ENCODE measurements at places on chromosomes 4 and X.

DNA sequence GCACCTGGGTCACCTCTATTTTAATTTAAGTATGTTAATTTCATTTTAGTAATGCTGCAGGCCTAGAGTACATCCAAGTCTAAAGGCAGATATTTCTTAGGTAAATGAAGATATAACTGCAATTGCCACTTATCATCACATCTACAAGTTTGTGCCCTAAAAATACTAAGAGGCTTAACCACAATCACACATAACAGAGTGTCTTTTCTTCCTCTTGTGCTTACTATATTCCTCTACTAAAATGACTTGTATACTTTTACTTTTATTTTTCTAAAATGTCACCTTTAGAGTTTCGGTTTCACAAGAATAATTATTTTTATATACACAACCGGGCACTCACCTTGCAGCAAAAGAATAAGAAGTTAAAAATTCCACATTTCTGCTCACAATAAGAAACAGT, 77.9 kb downstream of the EFHC2 start:
- no peak for ATAC-seq

DNA sequence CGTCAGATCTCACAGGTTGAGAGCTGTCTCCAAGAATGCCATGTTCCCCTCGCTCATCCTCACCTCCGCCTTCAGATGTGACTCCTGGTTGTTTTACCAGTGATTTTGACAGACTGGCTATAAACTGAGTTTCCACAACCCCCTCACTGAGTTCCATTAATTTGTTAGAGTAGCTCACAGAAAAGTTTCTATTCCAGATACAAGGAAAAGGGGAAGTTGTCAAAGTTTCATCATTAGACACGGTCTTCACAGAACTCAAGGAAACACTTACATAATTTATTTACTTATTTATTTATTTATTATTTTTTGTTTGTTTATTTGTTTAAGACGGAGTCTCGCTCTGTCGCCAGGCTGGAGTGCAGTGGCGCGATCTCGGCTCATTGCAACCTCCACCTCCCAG, 55.7 kb upstream of the IQSEC2 start:
- no peak for ATAC-seq

GRCh38 chrX:39974270-39974669, 123.5 kb downstream of the BCOR start:
- no peak for ATAC-seq

DNA sequence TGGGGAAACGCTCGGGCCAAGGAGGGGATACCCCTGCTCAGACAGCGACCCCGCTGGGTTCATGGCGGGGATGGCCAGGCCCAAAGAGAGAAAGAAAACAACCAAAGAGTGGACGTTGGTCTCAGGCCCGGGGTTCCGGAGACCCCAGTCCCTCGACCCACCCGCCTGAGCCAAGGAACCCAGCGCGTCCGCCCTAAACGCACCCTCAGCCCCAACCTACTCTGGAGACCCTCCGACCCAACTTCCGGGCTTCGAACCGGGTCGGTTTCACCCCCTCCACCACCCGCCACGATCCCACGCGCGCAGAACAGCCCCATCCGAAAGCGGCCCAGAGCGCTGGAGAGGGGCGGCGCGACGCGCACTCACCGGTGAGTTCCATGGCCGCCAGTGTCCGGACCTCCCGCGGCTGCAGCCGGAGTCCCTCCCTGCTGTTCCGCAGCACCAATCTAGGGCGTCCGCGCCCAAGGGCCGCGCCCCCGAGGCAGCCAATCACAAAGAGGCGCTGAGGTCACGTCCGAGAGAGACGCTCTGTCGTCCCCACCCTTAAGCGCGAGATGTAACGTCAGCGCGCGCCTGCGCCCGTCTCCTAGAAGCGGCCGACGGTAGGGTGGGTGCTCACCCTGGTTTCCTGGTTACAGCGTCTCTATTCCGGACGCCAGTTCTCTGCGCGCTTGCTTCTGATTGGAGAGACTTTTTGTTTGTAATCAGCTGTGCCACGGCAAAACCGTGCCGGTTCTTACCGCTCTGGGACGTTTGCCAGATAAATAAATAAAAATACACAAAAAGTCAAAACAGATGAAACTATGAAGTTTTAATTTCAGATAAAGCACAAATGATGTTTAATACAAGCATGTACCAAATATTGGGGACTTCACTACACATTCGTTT, at the start of gene PIGA:
Gene PIGA, minus strand, starts transcription at position 389 of the 888 bp plus-strand sequence. CDS start 3,593 bp downstream, outside the sequence.
- ATAC-seq: peak; percentile 99

- no peak for ATAC-seq
Measured at GRCh38 chrX:19889582-19890342, 2.4 kb upstream of the SH3KBP1 start.

GRCh38 chrX:151789179-151789800, 54.7 kb downstream of the CNGA2 start:
- peak; percentile 68 for ATAC-seq

- ATAC-seq: peak; percentile 81
Measured at GRCh38 chr4:74308215-74308614, at the start of gene EPGN. TSS of gene EPGN (plus strand) at chr4:74308470. CDS start at chr4:74308534, 64 bp downstream.

GRCh38 chr4:7631288-7632014, 196.7 kb upstream of the PSAPL1 start:
- no peak for ATAC-seq

GRCh38 chr4:106351016-106351415, 17.6 kb downstream of the GIMD1 start:
- no peak for ATAC-seq

DNA sequence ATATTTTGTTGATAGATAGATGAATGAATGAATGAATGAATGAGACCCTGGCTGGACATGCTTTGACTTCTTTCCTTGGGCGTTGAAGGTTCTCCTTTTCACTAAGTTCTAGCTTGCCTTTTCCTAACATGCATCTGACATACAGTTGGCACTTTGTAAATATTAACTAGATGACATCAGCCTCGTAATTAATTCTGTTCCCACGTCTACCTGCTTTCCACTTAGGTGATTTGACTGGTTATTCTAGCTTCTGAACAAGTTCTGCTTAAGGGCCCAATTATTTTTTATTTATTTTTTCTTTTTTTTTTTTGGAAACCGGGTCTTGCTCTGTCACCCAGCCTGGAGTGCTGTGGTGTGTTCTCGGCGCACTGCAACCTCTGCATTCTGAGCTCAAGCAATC, 13.9 kb upstream of the RASL11B start:
- ATAC-seq: peak; percentile 89

GRCh38 chr4:122826553-122827257, at the start of gene FGF2:
TSS of gene FGF2 (plus strand) at chr4:122826831. CDS start at chr4:122827175, 344 bp downstream.
- ATAC-seq: peak; percentile 17

DNA sequence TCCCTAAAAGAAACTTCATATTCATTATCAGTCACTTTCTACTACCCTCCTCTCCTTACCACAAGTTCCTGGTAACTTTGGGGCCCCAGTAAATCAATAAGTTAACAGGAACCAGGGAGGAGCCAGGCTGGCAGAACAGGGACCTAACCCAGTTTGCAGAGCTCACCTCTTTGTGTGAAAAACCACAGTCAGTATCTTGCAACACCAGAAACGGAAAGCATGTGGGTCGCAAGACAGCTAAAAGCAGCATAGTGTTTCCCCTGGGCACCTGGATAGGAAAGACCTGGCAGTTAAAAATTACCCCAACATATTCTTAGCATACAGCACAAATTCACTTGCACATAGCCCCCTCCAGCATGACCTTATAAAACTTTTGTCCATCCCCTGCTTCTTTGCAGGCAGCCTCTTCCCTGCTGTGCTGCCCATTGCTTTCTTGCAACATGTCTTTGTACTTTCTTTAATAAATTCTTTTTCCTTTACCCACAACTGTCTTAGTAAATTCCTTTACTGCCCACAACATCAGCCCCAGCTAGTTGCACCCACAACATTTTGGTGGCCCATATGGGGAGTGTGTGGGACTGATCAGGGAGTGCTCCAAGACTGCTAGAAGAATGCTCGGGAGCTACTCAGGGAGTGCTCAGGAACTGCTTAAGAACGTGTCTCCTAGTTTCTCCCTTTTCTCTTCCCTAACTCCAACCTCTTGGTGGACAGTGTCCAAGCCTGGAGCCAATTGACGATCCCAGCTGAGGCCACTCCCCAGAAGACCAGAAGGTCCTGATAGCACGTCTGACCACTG, 83.4 kb downstream of the MSN start:
- ATAC-seq: no peak

DNA sequence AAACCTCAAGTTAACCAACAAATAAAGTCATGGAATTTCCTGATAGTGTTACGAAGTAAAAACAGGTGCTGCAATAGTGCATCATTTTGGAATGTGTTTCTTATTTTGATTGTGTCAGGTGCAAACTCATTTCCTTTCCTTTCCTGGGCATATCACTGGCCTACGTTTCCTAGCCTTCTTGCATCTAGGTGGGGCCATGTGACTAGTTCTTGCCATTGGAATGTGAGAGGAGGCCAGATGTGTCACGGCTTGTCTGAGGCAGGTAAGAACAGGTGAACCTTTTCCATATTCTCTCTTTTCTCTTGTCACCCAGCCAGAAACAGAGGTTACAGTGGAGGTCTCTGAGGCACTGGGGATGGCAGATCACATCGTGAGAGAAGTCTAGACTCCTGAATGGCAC, 868.0 kb downstream of the RPA4 start:
- peak; percentile 77 for ATAC-seq

DNA sequence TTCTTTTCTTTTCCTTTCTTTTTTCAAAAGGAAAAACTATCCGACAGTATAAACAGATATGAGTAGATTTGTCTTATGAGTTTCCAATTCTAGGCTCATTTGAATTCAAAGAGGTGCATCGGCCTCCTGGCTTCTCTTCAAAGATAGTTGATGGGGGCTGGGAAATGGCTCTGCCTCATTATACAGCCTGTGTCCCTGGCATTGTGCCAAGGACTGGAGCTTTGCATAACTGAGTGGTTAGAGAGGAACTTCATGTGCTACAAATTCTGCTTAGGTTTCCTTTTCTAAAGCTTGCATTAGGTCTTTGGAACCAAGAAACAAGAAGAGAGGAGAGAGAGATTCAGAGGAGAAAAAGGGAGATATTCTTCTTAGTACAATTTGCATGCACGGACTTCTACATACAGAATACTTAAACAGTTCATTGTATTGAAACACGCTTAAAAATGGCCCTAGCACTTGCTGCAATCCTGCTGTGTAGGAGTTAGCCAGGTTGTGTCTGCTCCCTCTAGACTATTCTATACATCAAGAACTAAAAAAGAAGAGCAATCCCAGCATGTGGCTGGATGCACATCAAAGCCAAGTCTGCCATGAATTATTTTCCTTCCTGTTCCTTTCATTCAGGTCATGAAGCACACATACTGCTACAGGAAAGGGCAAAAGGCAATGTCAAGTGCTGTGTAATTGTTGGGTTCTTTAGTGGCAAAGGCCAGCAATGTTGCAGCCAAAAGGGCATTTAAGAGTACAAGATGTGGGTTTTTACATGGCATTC, 70.9 kb downstream of the INTS12 start:
- ATAC-seq: peak; percentile 59

GRCh38 chr4:108445716-108446115, 174.7 kb upstream of the RPL34 start:
- no peak for ATAC-seq

GRCh38 chr4:832536-832935, 6.6 kb upstream of the CPLX1 start:
- no peak for ATAC-seq

GRCh38 chr4:183436417-183436816, 8.0 kb upstream of the CDKN2AIP start:
- ATAC-seq: no peak

DNA sequence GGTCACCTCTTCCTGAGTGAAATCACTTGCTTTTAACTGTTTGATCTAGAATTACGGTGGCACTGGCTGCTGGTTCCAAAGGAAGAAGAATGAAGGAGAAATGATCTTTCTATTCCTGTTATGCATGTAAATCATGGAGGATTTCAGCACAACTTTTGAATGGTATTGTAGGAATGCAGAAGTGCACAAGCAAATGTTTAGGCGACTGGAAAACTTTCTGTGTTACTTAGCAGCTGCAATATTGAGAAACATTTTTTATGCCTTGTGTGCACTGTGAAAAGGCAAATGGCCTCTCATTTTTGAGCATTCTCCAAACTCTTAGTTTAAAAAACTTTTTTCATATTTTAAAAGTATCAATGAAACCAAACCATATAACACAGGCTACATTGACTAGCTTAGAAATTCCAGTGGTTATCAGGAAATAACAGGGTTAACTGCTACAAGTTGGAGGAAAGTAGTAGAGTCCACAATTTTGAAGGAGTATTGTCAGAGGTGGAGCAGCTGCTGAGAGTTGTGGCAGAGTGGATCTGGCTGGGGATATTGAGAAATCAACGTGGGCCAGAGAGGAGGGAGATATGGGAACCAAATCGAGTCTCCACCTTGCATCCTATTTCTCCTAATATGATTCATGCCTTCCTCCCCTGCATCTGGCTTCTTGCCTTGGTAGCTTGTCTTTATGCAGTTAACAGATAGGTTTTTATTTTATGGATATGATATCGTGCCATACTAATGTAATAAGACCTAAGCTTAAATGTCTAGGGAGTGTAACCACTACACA, 32.0 kb upstream of the FHL1 start:
- no peak for ATAC-seq

GRCh38 chr4:67533112-67533511, 12.2 kb downstream of the CENPC start:
- ATAC-seq: no peak

DNA sequence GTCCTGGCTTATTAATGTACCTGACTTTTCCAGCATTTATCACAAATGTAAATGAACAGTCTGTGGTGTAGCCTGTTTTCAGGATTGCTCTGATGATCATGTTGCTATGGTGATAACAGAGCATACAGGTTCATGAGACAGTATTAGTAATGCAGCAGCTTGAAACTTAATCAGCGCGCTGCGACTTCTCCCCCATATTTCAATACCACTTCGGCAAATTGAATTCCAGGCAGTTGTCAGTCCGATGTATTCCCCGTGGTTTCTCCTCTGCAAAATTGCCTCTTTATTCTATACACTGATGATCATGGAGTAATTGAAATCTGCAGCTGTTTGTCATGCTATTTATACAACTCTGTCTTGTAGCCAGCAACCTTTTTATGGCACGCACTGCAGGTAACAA, 239.3 kb downstream of the C4orf33 start:
- ATAC-seq: no peak

- ATAC-seq: no peak
Measured at GRCh38 chr4:17309567-17310268, 202.2 kb downstream of the QDPR start.

GRCh38 chr4:101556842-101557241, 209.5 kb upstream of the PPP3CA start:
- no peak for ATAC-seq

DNA sequence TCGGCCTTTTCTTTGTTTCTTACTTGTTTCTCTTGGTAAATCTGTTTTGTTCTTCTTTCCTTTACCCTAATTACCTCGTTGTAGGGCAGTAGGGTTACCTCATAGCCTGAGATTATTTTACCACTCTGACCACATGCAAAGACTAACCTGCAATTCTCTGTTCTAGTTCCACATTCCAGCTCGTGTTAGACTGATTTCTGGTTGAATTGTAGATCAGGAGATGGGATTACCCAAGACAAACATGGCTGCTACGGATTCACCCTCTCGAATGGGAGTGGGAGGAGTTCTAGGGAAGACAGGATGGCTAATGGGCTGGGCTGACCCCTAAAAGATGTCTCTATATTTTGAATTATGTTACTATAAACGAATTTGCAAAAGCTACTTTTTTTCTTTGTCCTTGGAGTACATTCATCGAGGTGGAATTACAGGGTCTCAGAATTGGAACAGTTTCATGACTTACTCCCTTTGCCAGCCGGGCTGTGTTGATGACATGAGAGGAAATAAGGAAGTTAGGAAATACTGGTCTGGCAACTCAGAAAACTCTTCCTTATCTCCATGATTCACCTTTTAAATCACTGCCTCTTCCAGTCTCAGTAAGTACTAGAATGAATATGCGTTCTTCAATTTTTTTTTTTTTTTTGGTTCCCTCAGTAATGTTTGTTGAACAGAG, 36.7 kb upstream of the FBXW7 start:
- peak; percentile 89 for ATAC-seq

GRCh38 chrX:63784346-63784901, 590 bp downstream of the ARHGEF9 start:
- no peak for ATAC-seq

Data from esophagus mucosa (tissue), 1 donor.